ENCODE measurements at places on chromosomes 4 and X.

GRCh38 chrX:136907621-136908020 lies 27.1 kb upstream of the RBMX start:
- DNase-seq = no peak

GRCh38 chr4:17665346-17665745 lies 50.9 kb downstream of the MED28 start:
- DNase-seq = no peak

DNA sequence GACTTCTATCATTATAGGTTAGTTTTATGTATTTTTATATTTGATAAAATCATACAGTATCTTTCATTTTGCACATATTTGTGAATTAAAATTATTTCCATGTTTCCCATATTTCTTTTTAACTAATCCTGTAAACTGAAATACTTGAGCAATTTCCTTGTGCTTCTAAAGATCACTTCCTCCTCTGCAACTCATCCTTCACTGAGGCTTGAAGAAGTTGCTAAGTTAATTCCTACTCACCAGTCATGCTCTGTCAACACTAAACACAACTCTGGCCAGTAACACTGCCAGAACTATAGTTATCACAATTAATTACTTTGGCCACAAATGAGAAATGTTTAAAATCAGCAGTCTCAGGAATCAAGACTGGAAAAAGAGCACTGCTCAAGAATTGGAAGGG lies 6.7 kb downstream of the SPATA4 start:
- no peak for DNase-seq

GRCh38 chrX:40265936-40266335 lies 168.2 kb upstream of the BCOR start:
- no peak for DNase-seq

- no peak for DNase-seq
These were observed 407.3 kb downstream of the FAT4 start for GRCh38 chr4:125722009-125722408.

DNA sequence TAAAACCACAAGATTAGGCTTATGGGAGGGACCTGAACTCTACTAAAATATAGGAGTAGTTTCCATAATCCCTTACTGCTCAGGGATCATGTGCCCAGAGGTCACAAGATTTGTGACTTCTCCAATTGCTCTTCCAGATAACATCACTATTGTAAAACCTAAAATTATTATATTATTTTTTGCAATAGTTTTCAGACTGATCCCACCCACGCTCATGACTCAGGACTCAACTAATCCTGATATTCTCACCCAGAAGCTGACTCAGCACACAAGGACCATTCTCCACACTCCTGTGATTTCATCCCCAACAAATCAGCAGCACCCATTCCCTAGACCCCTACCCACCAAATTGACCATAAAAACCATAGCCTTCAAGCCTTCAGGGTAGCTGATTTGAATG lies 24.0 kb upstream of the RPL34 start:
- DNase-seq = no peak

DNA sequence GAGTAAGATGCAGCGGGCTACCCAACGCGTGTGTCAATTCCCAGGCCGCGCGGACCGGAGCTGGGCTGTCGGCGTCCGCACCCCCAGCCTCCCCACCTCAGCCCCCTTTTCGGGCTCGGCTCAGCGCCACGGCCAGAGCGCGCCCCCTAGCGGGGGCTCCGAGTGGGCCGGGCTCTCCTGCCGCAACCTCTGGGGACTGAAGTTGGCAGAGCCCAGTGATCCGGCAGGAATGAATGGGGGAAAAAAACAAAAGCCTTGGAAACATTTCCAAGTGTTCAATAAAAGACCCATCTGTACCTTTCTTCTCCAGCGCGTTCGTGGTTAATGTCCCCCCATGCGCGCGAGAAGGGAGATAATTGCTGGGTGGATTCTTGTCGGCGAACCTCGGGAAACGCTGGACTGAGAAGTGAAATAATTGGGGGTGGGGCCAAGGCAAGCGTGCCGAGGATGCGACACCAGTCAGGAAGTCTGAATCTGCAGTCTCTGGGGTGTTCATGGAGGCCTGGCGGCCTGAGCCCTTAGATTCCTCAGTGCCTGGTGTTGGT lies 5.2 kb upstream of the ARX start:
- no peak for DNase-seq

- no peak for DNase-seq
These were observed 20.5 kb downstream of the PKD2 start for GRCh38 chr4:88027611-88028608.

- DNase-seq = no peak
These were observed 550.5 kb upstream of the BOD1L1 start for GRCh38 chr4:14177987-14178386.

- DNase-seq = no peak
These were observed 51.4 kb upstream of the RAPGEF2 start for GRCh38 chr4:159051245-159052071.

DNA sequence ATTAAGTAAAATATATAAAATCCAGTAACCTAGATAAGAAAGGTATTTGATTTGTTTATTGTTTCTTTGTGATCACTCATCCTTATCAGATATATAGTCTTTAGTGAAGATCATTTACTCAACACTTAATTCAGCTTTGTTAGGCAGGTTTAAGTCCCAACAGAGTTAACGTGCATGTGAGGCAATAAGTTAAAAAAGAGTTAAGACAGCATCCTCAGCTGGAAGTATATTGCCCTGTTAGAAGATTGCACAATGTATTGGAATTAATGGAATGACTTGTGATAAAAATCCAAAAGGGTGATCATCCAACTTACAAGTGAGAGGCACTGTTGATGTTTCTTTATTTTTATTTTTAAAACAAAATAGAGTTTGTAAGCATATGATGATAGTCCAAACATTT lies 1162.1 kb downstream of the RAPGEF2 start:
- no peak for DNase-seq

GRCh38 chrX:67734111-67734753 lies 190.4 kb downstream of the AR start:
- no peak for DNase-seq

DNA sequence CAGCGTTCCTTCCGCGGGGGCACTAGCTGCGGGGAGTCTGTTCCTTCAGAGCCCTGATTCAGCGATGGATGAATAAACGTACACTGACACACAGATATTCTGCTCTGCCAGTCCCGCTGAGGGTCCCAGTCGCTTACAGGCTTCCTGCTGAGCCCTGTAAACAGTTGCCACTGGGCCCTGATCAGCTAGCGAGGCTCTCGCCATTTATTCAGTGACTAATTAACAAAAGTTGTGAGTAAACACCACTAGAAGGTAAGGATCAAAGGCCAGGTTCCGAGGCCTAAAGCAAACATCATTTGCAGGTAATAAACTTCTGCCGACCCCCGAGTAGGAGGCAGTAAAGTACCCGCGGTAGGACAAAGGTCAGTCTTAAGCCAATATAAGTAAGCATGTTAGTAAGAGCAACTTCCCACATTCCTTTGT lies 442.6 kb upstream of the GALNT7 start:
- DNase-seq = no peak

DNA sequence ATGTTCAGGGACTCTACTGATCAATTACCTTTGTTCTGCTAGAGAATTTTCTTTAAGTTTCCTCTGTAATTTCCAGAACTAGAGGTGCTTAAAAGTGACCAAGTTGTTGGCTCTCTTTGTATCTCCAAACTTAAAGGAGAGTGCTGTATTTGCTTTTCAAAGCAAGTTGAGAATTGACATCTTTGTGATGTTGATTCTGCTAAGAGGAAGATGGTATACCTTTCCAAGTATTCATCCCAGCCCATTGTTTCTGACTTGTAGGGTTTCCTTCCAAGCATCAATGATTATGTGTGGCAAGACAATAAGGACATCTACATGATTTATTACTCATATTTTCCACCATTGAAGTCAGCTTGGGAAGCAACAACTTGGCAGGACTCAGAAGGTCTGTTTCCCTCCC lies 190.6 kb downstream of the GC start:
- DNase-seq = no peak

DNA sequence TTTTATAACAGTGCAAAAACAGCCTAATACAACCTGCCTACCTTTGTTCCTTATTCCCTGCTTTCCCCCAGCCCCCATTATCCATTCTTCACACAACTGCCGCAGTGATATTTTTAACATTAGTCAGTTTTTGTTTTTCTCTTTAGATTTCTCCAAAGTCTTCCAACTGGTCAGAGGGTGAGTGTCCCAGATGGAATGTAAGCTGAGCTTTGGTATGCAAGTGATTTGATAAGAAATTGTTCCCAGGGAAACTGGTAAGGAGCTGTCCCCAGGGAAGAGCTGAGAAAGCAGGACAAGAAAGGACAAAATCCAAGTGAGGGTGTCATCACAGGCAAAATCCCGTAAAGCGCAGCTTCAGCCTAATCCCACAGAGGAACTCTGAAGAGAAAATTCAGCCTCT lies 475.5 kb upstream of the ADGRL3 start:
- DNase-seq = no peak

- no peak for DNase-seq
These were observed 63.4 kb downstream of the HTRA3 start for GRCh38 chr4:8332891-8333331.

- DNase-seq = no peak
These were observed 47.6 kb downstream of the ABCG2 start for GRCh38 chr4:88110826-88111225.

GRCh38 chr4:47084111-47084510 lies 52.7 kb downstream of the GABRB1 start:
- DNase-seq = peak; percentile 19

DNA sequence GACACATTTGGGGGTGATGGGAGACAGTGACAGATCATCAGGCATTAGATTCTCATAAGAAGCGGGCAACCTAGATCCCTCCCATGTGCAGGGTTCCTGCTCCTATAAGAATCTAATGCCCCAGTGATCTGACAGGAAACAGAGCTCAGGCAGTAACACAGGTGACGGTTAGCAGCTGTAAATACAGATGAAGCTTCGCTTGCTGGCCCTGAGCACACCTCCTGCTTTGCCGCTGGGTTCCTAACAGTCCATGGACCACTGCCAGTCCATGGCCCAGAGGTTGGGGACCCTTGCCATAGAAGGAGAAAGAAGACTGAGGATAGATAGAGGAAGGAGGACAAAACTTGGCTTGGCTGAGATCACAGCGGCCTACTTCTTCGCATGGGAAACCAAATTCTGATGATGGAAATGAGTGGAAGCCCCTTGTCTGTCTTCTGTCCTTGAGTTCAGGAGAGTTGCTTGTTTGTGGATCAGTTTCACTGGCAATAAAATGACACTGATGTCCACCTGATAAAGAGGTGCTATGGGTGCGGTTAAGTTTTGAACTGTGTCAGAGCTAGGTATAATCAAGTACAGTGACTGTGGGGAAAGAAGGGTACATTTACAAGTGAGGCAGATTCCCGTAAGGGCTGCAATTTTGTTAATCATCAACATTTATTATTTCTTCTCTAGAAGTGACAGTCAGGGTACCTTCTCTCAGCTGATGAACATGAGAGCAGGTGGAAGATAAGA lies 1.7 kb upstream of the TIFA start:
- no peak for DNase-seq

DNA sequence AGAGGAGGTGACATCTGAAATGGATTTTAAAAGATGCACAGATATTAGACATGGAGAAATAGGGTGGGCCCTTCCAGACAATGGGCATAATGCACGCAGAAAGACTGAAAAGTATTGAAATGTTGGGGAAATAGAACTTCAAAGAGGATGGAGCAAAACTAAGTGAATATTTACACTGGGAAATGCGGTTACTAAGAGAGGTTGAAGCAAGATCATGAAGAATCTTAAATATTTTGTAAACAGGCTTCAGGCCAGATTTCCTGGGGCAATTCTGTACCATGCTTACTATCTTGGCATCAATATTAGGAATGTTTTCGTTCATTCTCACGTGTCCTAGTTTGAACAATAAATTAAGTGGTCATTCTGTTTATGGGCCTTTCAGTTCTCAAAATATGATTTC lies 216.3 kb downstream of the ADAMTS3 start:
- no peak for DNase-seq

DNA sequence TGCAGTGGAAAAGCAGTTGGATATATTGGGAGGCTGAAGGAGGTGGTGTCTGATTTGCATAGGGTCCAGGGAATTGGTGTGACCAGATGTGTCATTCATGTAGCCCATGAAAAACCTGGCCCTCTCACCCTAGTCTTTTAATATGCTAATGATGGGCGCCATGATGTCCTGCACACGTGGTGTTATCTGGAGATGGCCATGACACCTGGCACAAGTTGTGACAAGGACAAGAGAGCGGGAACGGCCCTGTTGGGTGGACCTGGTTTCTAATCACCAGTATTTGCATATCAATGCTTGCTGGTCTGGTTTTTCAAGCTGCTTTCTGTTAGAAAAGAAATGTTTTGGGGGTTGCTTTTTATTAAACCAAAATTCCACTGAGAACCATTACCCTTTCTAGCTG lies 87.4 kb downstream of the ZXDA start:
- peak; percentile 72 for DNase-seq

DNA sequence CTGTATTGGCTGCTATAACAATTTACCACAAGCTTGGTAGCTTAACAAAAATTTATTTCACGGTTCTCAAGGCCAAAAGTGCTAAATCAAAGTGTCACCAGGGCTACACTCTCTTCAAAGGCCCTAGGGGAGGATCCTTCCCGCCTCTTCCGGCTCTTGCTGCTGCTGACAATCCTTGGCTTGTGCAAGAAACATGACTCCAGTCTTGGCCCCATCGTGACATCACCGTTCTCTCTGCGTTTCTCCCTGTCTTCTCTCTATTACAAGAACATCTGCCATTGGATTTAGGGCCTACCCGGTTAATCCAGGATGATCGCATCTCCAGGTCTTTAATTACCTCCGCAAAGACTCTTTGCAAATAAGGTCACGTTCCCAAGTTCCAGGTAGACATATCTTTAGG lies 10.4 kb upstream of the CLCN4 start:
- DNase-seq = no peak

DNA sequence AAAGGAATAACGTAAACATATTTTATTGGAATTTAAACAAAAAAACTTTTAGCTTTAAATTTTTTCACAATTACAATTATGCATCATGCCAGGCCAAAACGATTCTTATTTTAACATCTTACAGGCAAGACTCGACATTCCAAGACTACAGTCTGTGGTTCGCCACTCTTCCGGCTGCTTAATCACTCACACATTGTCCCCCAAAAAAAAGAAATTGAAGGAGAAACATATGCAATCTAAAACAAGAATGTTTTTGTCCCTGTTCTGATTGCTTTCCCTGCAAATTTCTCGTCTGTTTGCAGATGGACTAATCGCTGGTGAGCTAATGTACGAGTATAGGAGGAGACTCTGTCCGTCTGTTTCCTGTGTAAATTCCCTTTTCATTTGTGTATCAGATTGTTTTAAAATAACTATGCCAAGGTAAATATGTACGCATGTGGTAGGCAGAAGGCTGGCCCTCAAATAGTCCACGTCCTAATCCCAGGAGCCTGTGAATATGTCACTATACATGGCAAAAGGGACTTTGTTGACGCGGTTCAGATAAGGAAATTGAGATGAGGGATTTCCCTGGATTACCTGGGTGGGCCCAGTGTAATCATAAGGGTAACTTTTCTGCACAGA lies 37.7 kb upstream of the MTNR1A start:
- no peak for DNase-seq

GRCh38 chrX:69282893-69283690 lies 117.8 kb upstream of the PJA1 start:
- DNase-seq = no peak

Data from SHP77 (cell line).